Bronchial epithelial cell (primary cell): ENCODE measurements at places on chromosomes 2 and 18. TPM values are rescaled to one million over a fixed set of nuclear protein-coding genes. Genes with fewer than 3 reads are reported as not detected.

The SPC25 gene
- total RNA-seq: 0.13 TPM in 1 of 2 replicates, not detected in the other

The SH3RF3 gene
- under 0.01 and 0.51 TPM in 2 replicates for total RNA-seq

The AFF3 gene
- 0.13 TPM in 1 of 2 replicates, not detected in the other for total RNA-seq

The CCDC150 gene
- 2.4 and 3.3 TPM in 2 replicates for total RNA-seq

The INHA gene
- under 0.01 and 0.13 TPM in 2 replicates for total RNA-seq

The ZNG1B gene
- 34.0 and 47.0 TPM in 2 replicates for total RNA-seq

The BMP10 gene
- not detected in 2 replicates for total RNA-seq

The STARD6 gene
- not detected in 2 replicates for total RNA-seq

The SETBP1 gene
- 1.3 and 1.8 TPM in 2 replicates for total RNA-seq

The PLEK gene
- under 0.01 TPM in 1 of 2 replicates, not detected in the other for total RNA-seq

The SLC9A4 gene
- total RNA-seq: under 0.01 and 0.13 TPM in 2 replicates

The CRYGD gene
- not detected in 2 replicates for total RNA-seq

The FZD7 gene
- total RNA-seq: 1.8 and 2.3 TPM in 2 replicates

The UGT1A4 gene
- 0.26 and 2.9 TPM in 2 replicates for total RNA-seq

The BOLL gene
- total RNA-seq: not detected in 2 replicates

The TXNL4A gene
- 44.0 and 53.5 TPM in 2 replicates for total RNA-seq

The CYP27A1 gene
- total RNA-seq: 0.13 and 0.26 TPM in 2 replicates

The IL36G gene
- total RNA-seq: 0.51 TPM in 1 of 2 replicates, not detected in the other

The EIPR1 gene
- 41.2 and 44.5 TPM in 2 replicates for total RNA-seq
